ENCODE measurements at places on chromosomes 7 and 10. TPM values are rescaled to one million over a fixed set of nuclear protein-coding genes. Genes with fewer than 3 reads are reported as not detected.

DNA sequence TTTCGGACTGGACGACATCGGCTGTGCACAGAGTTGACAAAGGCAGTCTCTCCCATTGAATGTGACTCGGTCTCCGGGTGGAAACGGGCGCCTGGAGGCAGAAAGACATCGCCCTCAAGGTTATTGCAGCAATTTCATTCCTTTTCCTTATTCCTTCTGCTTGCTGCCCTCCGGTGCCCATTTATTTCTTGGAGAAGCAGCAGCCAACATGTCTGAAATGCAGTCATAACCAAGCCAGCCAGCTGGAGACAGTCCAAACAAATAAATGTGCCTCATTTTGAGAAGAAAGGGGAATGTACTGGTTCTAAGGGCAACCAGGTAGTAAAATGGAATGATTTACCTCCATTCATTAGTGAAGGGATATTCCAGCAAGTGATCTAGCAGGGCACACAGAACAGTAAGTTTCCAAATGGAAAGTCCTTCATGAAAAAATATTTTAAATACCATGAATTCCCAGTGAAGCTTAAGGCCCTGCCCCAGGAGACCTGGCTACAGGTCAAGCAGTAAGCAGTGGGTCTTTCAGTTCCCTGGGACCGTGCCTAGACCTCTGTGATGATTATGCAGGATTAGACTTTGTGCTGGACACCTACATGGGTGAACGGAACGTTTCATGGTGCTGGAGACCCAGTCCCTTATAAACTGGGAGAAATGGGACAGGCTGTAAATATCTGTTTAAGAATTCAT, 86.6 kb downstream of the ABLIM1 start:
- no peak for DNase-seq

DNA sequence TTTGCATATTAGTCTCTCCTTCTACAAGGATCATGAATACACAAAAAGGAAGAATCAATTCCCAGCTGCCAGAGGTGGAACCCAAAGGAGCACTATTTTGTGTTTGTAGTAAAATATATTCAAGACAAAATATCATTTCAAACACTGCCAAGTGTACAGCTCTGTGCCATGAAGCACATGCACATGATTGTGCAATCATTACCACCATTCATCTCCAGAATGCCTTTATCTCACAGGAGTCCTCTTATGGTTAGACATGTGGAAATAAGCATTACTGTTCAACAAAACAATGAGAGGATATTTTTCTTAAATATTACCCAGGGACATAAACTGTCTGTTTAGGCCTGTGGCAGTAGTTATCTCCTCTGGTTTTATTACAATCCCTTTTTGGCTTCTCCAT, 151.4 kb upstream of the PPP1R3A start:
- no peak for DNase-seq

DNA sequence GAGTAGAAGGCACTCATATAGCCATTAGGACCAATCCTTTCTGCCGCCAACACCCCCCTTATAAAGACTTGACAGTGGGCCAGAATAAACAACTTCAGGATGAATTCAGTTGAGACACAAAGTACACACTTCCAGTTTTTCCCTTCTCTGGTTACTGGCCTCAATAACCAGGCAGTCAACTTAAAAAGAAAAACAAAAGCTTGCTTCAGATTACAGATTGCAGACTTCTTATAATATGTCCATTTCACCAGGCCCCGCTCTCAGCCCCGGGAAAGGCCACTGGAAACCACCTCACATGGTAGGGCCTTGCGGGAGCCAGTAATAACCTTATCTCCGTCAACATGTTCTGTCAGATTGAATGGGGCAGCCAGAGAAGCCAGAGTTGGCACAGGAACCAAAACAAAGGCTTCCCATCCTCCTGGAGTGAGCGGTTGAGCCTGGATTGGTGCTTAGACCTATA, 108.8 kb downstream of the EGFR start:
- DNase-seq, result no peak

DNA sequence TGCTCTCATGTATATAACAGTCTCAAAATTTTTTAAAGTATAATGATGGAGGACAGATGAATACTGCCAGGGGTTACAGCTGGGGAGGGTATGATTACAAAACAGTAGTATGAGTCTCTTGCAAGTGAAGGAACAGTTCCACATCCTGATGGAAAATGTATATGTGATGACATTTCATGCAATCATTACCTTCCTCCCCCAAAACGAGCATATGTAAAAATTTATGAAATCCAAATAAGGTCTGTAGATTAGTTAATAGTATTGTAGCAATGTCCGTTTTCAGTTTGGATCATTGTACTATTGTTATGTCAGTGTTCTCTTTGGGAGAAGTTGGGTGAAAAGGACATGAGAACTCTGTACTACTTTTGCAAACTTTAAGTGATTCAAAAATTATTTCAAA, 38.0 kb downstream of the DRGX start:
- no peak for DNase-seq

GRCh38 chr7:44284216-44284615, 41.2 kb downstream of the CAMK2B start:
- DNase-seq, result no peak

- DNase-seq, result no peak
Observed at GRCh38 chr7:117012284-117012683, 59.0 kb downstream of the ST7 start.

DNA sequence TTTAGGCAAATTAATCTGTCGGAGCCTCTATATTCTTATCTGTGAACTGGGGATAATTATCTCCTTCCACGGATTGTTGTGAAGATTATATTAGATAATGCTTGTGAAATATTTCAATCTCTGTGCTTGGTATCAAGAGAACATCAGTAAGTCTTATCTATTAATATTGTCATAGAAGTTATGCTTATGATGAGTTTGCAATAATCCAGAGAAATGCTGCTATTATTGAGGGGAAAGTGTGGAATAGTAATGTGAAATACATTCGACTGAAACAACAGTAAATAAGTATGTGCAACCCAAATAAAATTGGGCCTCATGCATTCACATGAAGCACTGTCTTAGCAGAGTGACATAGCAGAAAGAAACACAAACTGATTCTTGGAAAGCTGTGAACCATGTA, 13.7 kb downstream of the RHOBTB1 start:
- DNase-seq, result no peak

DNA sequence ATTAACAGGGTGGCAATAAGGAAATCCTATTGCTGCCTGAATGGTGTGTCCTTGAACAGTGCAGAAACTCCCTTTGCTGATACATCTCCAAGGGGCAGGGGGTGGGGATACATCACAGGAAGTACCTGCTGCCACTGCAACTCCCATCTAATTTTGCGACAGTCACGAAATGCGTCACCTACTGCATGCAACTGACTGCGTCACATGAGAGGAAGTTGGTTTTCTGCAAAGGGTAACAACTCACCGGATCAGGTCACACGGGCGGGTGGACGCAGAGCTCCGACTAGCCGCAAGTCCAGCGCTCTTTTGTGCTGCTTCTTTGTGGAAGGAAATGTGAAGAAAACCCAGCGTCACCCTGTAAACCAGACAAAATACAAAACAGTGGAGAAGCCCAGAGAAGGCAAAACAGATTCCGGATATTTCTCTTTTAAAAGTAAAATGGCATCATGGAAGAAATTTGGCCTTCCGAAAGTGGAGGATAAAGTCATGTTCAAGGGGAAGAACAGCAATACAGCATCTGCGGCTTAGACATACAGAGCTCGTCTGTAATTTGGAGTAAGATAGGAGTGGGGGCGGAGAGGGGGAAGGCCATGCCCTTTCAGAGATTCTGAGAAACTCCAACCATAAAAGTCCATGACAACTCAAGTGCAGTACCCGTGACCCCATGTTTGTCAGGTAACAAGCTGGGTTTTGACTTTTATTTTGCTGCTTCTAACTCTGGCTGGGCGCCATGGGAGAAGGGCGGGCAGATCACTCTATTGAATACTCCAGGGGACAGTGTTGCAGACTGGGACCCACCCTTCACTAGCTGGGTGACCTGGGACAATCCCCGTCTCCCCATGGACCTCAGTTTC, 32.3 kb upstream of the PLEKHS1 start:
- no peak for DNase-seq

- DNase-seq, result no peak
Observed at GRCh38 chr7:115708013-115708341, 322.6 kb downstream of the TFEC start.

NT5C2 gene
- total RNA-seq, result 62.4 TPM

DNA sequence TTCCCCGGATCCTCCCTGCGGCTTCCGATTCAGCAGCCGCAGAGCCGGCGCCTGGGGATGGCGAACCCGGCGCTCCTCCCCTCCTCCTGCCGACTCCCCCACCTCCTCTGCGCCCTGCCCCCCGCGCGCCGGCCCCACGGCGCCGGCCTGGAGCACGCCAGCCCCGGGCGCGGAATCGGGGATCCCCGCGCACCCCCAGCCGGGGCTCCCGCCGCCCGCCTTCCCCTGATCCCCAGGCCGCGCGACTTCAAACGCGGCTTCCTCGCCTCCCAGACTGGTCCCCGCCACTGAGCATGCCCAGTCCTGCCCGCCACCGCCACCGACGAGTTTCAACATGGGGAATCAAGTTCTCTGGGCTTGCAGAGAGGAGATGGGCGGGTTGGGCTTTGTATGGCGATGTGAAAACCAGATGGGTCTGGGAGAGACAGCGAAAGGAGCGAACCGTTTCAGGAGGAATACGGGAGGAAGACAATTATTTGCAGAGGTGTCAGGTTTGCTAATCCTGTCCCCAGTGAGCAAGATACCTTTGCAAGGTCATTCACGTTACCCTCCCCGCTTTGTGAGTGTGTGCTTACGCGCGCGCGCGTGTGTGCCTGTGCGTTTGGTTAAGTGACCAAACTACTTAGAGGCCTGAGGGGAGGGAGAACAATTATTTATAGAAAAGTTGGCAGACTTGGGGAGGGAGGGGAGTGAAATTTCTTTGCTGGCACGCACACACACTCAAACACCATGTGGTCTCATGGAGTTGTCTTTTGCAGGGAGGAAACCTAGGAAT, at the start of gene PANK1:
TSS of gene PANK1 (minus strand) at position 276 of the 775 bp plus-strand sequence. CDS start 351 bp downstream, outside the sequence.
- DNase-seq, result peak; percentile 94

GRCh38 chr7:69791739-69792138, 193.5 kb downstream of the AUTS2 start:
- no peak for DNase-seq

DNA sequence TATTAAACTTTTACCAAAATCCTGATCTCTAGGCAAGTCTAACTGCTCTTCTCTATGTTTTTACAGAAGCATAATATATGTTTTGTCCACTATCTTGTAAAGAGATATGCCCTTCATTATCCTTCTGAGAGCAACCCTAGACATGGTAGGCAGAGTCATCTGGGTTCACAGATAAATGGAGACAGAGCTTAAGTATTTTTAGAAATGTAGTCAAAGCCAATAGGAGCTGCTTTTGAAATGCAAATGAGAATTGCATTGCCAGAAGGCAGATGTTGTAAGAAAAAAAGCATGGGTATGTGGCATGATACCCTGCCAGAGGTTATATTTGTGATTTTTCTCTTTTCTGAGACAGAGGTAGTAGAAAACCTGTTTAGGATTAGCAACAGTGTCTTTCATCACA, 964.8 kb downstream of the SORCS3 start:
- no peak for DNase-seq

FAM20C gene
- 7.7 TPM for total RNA-seq

DNA sequence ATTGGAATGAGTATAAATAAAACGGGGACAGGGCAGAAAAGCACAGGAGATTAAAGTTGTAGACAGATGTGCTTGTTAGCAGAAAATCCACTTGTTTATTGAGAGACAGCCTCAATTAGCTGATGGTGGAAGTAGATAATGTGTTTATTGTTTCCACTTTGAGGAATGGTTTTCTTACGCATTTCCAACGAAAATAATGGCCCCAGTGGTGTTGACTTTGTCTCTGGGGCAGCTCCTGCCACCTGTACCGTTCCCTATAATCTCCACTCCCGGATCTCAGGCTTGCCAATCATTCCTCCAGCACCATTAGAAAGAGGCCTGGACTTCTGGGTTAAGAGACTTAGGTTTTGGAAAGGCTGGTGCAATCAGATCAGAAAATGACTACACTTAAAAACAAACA, 638.7 kb downstream of the PARD3 start:
- DNase-seq, result no peak

DNA sequence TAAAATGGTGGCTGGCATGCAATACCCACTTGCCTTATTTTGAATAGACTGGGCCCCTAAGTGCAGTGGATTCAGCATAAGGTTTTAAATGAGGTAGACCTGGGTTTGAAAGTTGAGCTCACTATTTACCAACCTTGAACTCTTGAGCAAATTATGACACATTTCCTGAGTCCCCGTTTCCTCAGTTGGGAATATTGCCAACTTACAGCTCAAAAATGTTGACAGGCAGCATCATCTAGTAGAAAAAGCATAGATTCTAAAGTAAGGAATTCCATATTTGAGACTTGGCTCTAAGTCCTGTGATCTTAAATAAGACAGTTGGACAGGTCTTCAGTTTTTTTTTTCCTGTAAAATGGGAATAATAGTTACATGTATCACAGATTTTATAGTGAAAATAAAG, 305.5 kb downstream of the ACTR3B start:
- DNase-seq, result no peak

SPDYE11 gene
- total RNA-seq, result not detected

NEUROG3 gene
- total RNA-seq, result not detected

DNA sequence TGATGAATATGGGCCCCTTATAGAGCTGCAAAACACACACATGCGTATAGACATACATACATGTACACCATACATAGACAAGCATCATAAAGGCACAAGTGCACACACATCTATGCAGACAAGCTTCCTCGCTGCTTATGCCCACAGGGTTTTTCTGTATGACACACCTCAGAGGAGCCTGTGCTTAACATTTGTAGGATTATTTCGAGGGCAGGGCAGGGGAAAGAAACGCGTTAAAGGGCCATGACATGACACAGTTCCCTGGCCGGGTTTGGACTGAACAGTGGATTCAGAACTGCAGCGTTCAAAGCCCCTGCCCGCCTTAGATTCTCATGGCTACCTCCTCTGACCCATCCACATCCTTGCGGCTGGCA, 44.8 kb downstream of the CHST3 start:
- peak; percentile 86 for DNase-seq

SRGN gene
- total RNA-seq, result 1.0 TPM

GRCh38 chr10:71456631-71457030, 59.9 kb downstream of the CDH23 start:
- no peak for DNase-seq

GPR158 gene
- not detected for total RNA-seq
